T follicular helper cell (primary cell): ENCODE measurements at places on chromosomes 2 and 18.

DNA sequence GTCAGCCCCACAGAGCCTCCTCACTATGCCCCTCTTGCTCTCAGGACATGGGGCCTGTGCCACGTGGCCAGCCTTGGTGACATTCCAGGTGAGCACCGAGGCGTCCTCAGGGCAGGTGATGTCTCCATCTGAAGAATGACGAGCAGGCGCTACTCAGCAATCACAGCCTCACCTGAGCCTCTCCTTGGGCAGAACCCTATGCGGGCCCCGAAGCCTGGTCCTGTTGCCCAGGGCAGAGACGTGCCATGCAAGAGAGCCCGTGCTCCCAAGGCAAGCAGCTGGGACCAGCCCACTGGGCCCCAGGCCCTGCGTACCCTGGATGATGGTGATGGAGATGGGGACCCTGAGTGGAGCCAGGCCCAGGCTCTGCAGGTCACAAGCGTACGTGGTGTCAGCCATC lies 32.5 kb upstream of the SELENOI start:
- DNase-seq = no peak

DNA sequence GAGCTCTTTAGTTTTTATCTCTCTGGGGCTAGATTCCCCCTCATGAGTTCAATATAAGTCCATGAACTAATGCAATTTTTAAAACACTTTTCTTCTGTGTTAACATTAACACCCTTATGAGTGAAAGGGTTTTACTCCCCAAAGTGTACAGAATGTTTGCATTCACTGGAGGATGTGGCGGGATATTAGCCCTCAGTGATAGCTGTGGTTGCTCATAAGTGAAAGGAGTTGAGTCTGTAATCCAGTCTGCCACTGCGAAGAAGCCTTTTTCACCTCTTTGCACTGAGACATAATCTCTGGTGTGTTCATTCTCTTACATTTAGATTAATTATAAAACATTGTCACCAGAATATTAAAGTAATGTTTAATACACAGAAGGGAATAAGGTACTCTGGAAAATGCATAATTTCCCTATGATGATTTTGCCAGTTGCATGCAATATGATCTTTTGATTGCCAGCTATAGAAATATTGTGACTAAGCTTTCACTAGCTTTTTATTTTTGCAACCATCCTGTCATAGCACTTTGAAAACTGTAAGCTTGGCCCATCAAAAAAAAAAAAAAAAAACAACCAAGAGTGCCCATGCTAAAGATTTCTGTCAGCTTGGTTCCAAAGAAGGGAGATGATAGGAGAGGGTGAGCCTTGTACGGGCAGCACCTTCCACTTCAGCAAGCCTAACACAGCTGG lies 113.2 kb downstream of the BCL11A start:
- no peak for DNase-seq

DNA sequence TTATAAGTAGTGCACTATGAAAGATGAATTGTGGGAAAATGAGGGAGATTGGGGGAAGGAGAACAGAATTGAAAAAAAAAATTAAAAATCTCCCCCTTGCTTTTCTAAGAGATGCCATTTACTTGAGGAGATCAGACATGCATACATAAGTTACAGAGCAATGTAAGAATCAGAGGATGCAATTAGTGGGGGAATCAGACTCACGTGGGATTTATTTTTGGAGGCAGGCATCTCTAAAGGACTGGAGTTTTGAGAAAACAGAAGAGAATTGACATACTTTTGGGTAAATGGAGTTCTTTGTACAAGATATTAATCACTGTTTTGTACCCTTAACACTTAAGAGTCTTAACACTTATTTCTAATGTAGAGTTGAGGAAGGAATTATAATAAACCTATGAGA lies 52.7 kb downstream of the MTX2 start:
- DNase-seq = no peak

GRCh38 chr2:27291865-27292264 lies 9.6 kb downstream of the TRIM54 start:
- no peak for DNase-seq

DNA sequence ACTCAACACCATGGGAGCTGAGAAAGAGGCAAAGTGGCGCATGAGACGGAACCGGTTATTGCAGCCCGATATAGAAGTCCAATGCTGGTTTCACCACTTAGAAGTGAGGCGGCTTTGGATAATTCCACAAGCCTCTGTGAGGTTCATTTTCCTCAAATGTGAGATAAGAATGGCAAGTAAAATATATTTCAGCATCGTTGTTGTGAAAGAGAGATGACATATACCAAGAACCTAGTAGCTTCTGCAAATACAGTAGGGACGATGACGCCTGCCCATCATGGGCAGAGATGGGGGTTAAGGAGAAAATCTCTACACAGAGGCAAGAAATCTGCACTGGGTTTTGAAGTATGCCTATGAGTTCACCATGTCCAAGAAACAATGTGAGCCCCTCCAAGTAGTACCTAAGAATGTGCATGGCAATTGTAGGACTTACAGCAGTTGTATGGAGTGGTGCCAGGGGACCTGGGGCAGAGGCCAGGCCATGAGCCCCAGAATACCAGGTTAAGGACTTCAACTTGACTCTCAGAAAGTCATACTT lies 352.0 kb downstream of the RNF144A start:
- no peak for DNase-seq

DNA sequence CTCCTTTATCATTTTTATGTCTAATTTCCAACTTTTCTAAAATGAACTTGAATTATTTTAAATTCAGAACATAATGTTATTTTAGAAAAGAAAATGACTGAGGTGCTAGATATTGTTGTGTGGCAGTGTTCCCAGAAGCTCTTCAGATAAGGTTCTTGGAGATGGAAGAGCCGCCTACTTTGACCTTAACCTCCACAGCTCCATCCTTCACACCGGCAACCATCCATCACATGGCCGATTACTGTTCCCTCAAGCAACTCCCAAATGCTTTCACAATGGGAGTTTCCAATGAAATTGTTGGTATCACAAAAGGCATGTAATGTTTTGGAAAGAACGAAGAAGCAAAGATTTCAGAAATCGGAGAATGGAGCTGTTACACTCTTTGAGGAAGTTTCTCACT lies 193.9 kb upstream of the SALL3 start:
- DNase-seq = no peak
